ENCODE measurements at places on chromosomes 7 and 10.

GRCh38 chr10:97320480-97321031, 1.5 kb downstream of the FRAT1 start:
- H3K27me3 ChIP-seq = no peaks in the 10 kb centered on the region
- H3K4me3 ChIP-seq = peak overlapping the region; percentile 72
- DNase-seq = peak; percentile 9
- H3K27ac ChIP-seq = peak overlapping the region; percentile 100

DNA sequence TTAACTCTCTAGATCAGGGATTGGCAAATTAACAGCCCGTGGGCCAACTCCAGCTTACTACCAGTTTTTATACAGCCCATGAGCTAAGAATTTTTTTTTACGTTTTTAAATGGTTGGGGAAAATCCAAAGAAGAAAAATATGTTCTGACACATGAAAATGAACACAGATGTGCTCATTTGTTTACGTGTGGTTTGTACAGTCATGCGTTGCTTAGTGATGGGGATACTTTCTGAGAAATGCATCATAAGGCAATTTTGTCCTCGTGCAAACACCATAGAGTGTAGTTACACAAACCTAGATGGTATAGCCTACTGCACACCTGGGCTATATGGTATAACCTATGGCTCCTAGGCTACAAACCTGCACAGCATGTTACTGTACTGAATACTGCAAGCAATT, 8.3 kb upstream of the SMKR1 start:
- H3K27ac ChIP-seq = no peak overlapping the region
- DNase-seq = no peak
- no peaks in the 10 kb centered on the region for H3K4me1 ChIP-seq
- H3K27me3 ChIP-seq = no peaks in the 10 kb centered on the region

GRCh38 chr7:114818501-114818900, 103.4 kb upstream of the MDFIC start:
- H3K27me3 ChIP-seq = no peaks in the 10 kb centered on the region
- no peaks in the 10 kb centered on the region for H3K36me3 ChIP-seq
- H3K27ac ChIP-seq = no peak overlapping the region
- no peak overlapping the region for H3K4me3 ChIP-seq

DNA sequence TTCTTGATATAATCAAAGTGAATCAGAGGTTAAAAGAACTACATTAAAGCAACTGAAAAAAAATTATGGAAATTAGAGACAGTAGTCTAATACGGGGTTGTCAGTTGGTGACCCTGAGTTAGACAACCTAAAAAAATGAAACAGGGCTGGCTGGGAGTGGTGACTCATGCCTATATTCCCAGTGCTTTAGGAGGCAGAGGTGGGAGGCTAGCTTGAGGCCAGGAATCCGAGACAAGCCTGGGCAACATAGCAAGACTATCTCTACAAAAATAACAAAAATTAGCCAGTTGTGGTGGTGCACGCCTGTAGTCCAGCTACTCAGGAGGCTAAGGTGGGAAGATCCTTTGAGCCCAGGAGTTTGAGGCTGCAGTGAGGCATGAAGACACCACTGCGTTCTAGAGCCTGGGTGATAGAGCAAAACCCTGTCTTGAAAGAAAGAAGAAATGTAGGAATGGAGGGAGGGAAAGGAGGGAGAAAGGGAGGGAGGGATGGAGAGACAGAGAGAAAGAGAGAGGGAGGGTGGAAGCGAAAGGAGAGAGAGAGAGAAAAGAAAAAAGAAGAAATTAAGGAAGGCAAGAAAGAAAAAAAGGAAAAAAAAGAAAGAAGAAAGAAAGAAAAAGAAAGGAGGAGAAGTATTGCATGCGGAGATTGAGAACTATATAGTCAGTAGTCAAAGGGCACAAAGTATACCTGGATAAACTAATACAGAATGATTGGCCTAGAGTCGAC, 166.1 kb downstream of the TPST1 start:
- no peak overlapping the region for H3K4me3 ChIP-seq
- no peak overlapping the region for H3K27ac ChIP-seq
- H3K27me3 ChIP-seq = no peaks in the 10 kb centered on the region
- H3K36me3 ChIP-seq = no peaks in the 10 kb centered on the region
- H3K4me1 ChIP-seq = no peaks in the 10 kb centered on the region

DNA sequence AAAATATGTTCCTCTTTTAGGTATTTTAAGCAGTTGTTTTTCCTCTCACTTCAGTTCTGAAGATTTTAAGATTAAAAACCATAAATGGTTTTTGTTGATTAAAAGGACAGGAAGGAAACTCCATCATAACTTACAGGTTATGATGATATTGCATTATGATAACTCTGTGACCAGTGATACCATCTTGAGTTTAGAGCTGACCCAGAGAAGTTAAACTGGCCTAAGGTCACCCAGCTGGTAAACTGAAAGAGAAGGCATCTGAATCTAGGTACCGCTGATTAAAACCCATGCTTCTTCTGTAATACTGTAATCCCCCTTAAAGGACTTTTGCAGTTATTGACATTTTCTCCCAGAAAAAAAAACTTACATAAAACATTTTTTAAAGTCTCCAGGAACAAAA, 29.6 kb downstream of the LOXL4 start:
- no peaks in the 10 kb centered on the region for H3K4me1 ChIP-seq
- H3K27me3 ChIP-seq = no peaks in the 10 kb centered on the region
- H3K4me3 ChIP-seq = no peak overlapping the region
- no peak for DNase-seq

- H3K4me1 ChIP-seq = no peaks in the 10 kb centered on the region
- H3K36me3 ChIP-seq = no peaks in the 10 kb centered on the region
- no peak overlapping the region for H3K4me3 ChIP-seq
- H3K27me3 ChIP-seq = no peaks in the 10 kb centered on the region
- no peak overlapping the region for H3K27ac ChIP-seq
Observed at GRCh38 chr7:33886149-33886623, 19.2 kb upstream of the BMPER start.

- H3K36me3 ChIP-seq = no peaks in the 10 kb centered on the region
- no peak overlapping the region for H3K27ac ChIP-seq
- DNase-seq = no peak
- no peaks in the 10 kb centered on the region for H3K4me1 ChIP-seq
- H3K4me3 ChIP-seq = no peak overlapping the region
Observed at GRCh38 chr10:69721690-69722310, 79.9 kb upstream of the COL13A1 start.
